Suprapubic skin (tissue), 4 donors: ENCODE measurements at places on chromosomes 12 and 14.

GRCh38 chr12:120801146-120801545 lies 75.5 kb downstream of the ACADS start:
- peaks cover 1% of the 10 kb centered on the region for H3K36me3 ChIP-seq
- peaks cover 22% of the 10 kb centered on the region for H3K4me1 ChIP-seq
- no peak for DNase-seq
- H3K27ac ChIP-seq = no peak overlapping the region

DNA sequence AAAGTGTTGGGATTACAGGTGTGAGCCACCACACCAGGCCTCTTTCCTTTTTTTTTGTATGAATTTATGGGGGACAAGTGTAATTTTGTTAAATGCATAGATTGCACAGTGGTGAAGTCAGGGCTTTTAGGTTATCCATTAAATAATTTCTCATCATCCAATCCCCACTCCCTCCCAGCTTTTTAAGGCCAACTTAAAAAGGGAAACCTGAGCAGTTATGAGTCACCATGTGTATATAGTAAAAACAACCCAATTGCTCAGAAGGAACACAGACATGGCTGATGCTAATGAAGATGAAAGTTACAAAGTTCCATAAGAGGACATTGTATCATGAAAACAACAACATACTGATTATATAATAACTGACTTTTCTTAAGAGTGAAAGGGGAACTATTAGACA lies 25.6 kb upstream of the ARID2 start:
- no peaks in the 10 kb centered on the region for H3K27me3 ChIP-seq
- no peak overlapping the region for H3K4me3 ChIP-seq
- no peaks in the 10 kb centered on the region for H3K4me1 ChIP-seq
- no peak overlapping the region for H3K27ac ChIP-seq
- DNase-seq = no peak

DNA sequence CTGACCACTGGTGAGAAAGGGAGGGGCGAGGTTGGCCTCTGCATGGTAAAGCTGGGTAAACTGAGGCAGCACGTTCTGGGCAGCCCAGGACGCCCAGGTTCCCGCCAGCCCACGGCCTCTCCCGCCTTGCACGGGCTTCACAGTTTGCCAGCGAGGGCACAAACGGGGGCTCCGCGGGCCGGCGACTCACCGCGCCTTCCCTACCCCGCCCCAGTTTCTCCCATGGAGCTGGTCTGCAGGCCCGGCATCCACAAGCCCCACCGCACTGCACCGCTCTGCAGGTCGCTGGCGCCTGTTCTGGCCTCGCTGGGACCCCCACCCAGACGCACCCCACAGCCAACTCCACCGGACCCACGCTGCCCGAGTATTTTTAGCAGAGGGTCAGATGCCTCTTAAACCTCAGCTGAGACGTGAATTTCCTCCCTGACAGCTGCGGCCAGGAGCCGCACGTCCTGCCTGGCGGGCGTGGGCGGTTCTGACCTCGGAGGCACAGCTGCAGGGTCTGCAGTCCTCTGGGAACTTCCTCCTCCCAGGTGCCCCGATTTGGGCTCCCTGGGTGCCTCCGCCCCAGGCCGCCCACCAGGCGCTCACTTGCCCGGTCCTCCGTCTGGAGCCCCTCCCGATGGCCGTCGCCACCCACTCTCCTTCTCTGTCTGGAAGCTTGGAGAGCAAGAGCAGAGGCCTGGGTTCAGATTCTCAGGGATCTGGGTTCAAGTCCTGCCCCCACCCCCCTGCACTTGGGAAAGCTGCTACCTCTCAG lies 29.5 kb upstream of the INF2 start:
- no peaks in the 10 kb centered on the region for H3K36me3 ChIP-seq
- peaks cover 8% of the 10 kb centered on the region for H3K4me1 ChIP-seq
- DNase-seq = no peak
- H3K27ac ChIP-seq = no peak overlapping the region
- H3K27me3 ChIP-seq = peaks cover 22% of the 10 kb centered on the region
- H3K4me3 ChIP-seq = no peak overlapping the region

DNA sequence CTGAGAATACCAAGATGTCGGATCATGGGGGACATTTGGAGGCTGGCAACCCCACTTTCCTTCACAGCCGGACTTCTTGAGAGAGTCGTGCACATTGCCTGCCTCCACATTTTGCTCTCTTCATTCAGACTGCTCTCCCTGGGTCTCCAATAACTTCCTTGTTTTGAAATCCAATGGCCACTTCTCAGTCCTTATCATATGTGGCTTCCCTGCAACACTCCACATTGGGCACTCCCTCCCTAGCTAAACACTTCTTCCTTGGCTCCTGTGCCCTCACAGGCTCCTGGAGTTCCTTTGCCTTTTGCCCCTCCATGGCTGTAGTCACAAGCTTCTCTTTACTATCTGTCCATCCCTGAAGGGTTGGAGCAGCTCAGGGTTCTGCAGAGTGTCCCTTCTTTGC lies 30.1 kb downstream of the NPC2 start:
- no peak overlapping the region for H3K4me3 ChIP-seq
- peaks cover 6% of the 10 kb centered on the region for H3K4me1 ChIP-seq
- DNase-seq = no peak
- H3K27ac ChIP-seq = no peak overlapping the region
- H3K36me3 ChIP-seq = no peaks in the 10 kb centered on the region

- no peaks in the 10 kb centered on the region for H3K27me3 ChIP-seq
- DNase-seq = no peak
- H3K27ac ChIP-seq = no peak overlapping the region
- no peak overlapping the region for H3K4me3 ChIP-seq
- H3K36me3 ChIP-seq = peaks cover 35% of the 10 kb centered on the region
Observed at GRCh38 chr14:24098927-24099813, 5.1 kb downstream of the PCK2 start.

GRCh38 chr12:92065639-92066038 lies 80.0 kb downstream of the BTG1 start:
- H3K36me3 ChIP-seq = no peaks in the 10 kb centered on the region
- H3K27ac ChIP-seq = no peak overlapping the region
- H3K4me1 ChIP-seq = peaks cover 31% of the 10 kb centered on the region
- DNase-seq = no peak

DNA sequence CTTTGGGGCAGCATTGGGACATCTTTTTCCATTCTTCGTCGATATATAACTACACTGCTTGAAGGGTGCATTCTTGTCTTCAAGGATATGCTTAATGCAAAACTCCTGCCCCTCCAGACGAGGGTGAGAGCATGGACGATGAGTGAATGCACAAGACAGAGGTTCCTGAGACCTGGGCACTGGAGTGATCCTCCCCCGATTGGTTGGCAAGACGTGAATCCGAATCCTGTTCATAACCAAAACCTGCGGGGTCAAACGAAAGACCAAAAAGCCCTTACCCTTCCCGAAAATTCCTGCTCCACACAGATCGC lies 684 bp downstream of the KANSL2 start:
- no peaks in the 10 kb centered on the region for H3K27me3 ChIP-seq
- peak overlapping the region; percentile 94 for H3K27ac ChIP-seq
- DNase-seq = no peak
- peak overlapping the region; percentile 91 for H3K4me3 ChIP-seq
- H3K4me1 ChIP-seq = peaks cover 47% of the 10 kb centered on the region

GRCh38 chr14:105065280-105066228 lies at the start of gene GPR132:
TSS of gene GPR132 (minus strand) at chr14:105065430. CDS start at chr14:105055420, 10,010 bp downstream.
- no peaks in the 10 kb centered on the region for H3K27me3 ChIP-seq
- H3K36me3 ChIP-seq = no peaks in the 10 kb centered on the region
- H3K4me3 ChIP-seq = peak within 1 kb of the TSS; percentile 36
- H3K4me1 ChIP-seq = peaks cover 8% of the 10 kb centered on the region

DNA sequence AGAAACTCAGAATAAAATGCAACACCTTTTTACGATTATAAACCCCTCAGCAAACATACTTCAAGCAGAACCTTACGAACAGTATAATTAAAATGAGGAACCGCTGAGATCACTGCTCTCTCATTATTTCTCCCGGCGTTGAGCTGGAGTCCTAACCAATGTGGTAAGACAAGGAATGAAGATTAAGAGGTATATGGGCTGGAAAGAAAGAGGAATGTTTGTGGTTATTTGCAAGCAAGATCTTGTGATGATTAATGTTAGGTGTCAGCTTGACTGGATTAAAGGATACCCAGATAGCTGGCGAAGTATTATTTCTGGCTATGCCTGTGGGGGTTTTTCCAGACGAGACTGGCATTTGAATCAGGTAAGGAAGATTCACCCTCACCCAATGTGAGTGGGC lies 10.3 kb upstream of the ZNF84 start:
- no peaks in the 10 kb centered on the region for H3K4me1 ChIP-seq
- H3K36me3 ChIP-seq = no peaks in the 10 kb centered on the region
- no peak overlapping the region for H3K27ac ChIP-seq
- no peak for DNase-seq
- H3K27me3 ChIP-seq = no peaks in the 10 kb centered on the region

GRCh38 chr12:100141998-100142850 lies 450 bp downstream of the BLTP3B start:
- peak overlapping the region; percentile 100 for H3K4me3 ChIP-seq
- peak overlapping the region; percentile 100 for H3K27ac ChIP-seq
- H3K4me1 ChIP-seq = peaks cover 39% of the 10 kb centered on the region
- H3K36me3 ChIP-seq = no peaks in the 10 kb centered on the region
